ENCODE measurements at places on chromosomes 11 and 22. TPM values are rescaled to one million over a fixed set of nuclear protein-coding genes. Genes with fewer than 3 reads are reported as not detected.

SCT gene
- total RNA-seq, result not detected

SF1 gene
- total RNA-seq, result 138 TPM

MPZL2 gene
- 13.6 TPM for total RNA-seq

NEFH gene
- not detected for total RNA-seq

UPK2 gene
- not detected for total RNA-seq

MYOD1 gene
- total RNA-seq, result 0.05 TPM

KRTAP5-8 gene
- total RNA-seq, result not detected

NPAS4 gene
- total RNA-seq, result not detected

CFAP300 gene
- 5.6 TPM for total RNA-seq

OR10A2 gene
- not detected for total RNA-seq

OR52I2 gene
- not detected for total RNA-seq

MYO7A gene
- not detected for total RNA-seq

ESRRA gene
- 15.5 TPM for total RNA-seq

PRR33 gene
- not detected for total RNA-seq

SERHL2 gene
- total RNA-seq, result 0.22 TPM

EMID1 gene
- total RNA-seq, result not detected

MMP13 gene
- total RNA-seq, result 96.9 TPM

GAL3ST1 gene
- not detected for total RNA-seq

DMC1 gene
- 0.10 TPM for total RNA-seq

SCGB1D2 gene
- total RNA-seq, result not detected

SBF2 gene
- total RNA-seq, result 19.2 TPM

PANX3 gene
- not detected for total RNA-seq

PGA5 gene
- total RNA-seq, result not detected

NXPE1 gene
- total RNA-seq, result not detected

APOBEC3A gene
- total RNA-seq, result not detected

OR5B17 gene
- total RNA-seq, result not detected

RAG2 gene
- not detected for total RNA-seq

VSIG10L2 gene
- total RNA-seq, result not detected

PTPRJ gene
- 32.7 TPM for total RNA-seq

POTEH gene
- not detected for total RNA-seq

ANKK1 gene
- total RNA-seq, result not detected

NAALADL1 gene
- not detected for total RNA-seq

SGSM1 gene
- total RNA-seq, result not detected

BIK gene
- total RNA-seq, result 1.1 TPM

SYT7 gene
- total RNA-seq, result 0.22 TPM

OR8G5 gene
- total RNA-seq, result not detected

TIMM8B gene
- total RNA-seq, result 77.2 TPM

FIBIN gene
- not detected for total RNA-seq

USP2 gene
- total RNA-seq, result 0.81 TPM

C22orf31 gene
- not detected for total RNA-seq

MIEF1 gene
- 11.9 TPM for total RNA-seq

MS4A8 gene
- total RNA-seq, result not detected

OR5T2 gene
- total RNA-seq, result not detected

PDE3B gene
- total RNA-seq, result not detected

SPDYC gene
- total RNA-seq, result not detected

SERPING1 gene
- total RNA-seq, result 17.0 TPM

APOL4 gene
- 0.10 TPM for total RNA-seq

IFITM5 gene
- not detected for total RNA-seq

FUT4 gene
- 2.2 TPM for total RNA-seq

RHOG gene
- total RNA-seq, result 46.6 TPM

BLID gene
- total RNA-seq, result 0.74 TPM

FAT3 gene
- 1.2 TPM for total RNA-seq

TMEM41B gene
- total RNA-seq, result 84.6 TPM

OR4C12 gene
- total RNA-seq, result not detected

UPK3A gene
- not detected for total RNA-seq

SOX10 gene
- total RNA-seq, result not detected

LINC01488 gene
- total RNA-seq, result not detected

OR52E8 gene
- not detected for total RNA-seq

MS4A15 gene
- total RNA-seq, result not detected

OR56A1 gene
- not detected for total RNA-seq

Measured in M059J (cell line).